ENCODE measurements at places on chromosomes 4 and X.

DNA sequence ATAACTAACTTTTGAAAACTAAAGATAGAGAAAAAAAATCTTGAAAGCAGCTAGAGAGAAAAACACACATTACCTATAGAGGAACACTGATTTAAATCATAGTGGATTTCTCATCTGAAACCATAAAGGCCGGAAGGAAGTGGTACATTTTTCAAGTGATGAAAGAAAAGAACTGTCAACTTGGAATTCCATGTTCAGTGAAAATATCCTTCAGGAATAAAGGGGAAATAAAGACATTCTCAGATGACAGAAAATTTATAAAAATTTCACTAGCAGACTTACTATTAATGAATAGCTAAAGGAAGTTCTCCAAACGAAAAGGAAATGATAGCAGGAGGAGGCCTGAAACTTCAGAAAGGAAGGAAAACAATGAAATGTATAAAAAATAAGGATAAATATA, 7.6 kb upstream of the JADE3 start:
- peak; percentile 32 for DNase-seq

- DNase-seq, result no peak
Observed at GRCh38 chr4:32884198-32884597, 2164.0 kb downstream of the PCDH7 start.

GRCh38 chr4:145882604-145883003, 56.0 kb downstream of the ZNF827 start:
- no peak for DNase-seq

- no peak for DNase-seq
Observed at GRCh38 chr4:3220476-3221183, 28.3 kb upstream of the MSANTD1 start.

DNA sequence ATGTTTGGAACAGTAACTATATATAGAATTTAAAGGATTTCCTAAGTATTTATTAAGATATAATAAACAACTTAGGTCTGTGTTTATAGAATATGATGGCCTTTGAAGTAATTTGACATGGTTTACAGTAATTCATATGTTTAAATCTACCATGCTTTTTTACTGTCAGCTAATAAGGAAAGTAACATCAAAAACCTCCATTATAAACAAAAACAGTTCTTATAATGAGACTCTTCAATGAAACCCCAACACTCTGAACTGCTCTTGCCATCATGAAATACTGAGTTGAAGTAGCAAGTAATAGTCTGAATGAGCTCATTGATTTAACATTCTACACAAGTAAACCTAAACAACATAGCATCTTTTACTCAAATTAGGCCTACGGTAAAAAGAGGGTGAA, 1236.5 kb downstream of the FSTL5 start:
- no peak for DNase-seq

- no peak for DNase-seq
Observed at GRCh38 chrX:10794203-10794630, 173.8 kb upstream of the MID1 start.

GRCh38 chrX:6803607-6804006, 268.7 kb upstream of the VCX3A start:
- DNase-seq, result no peak

DNA sequence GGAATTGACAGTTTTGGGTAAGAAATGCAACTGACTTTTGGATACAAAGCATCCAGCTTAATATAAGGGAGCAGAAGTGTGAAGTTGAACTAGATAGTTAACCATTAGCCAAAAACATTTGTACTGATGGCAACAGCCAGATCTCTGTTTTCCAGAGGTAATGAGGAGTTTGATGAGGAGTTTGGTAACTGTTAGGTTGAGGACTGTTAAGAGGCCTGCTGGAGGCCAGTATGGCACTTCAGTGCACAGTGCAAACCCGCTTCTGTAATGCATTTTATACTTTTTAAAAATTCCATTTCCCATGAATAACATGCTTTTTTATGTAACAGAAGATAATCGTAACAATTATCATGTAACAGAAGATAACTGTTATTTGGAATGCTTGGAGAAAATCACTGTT, 30.0 kb downstream of the CDKL5 start:
- DNase-seq, result no peak

DNA sequence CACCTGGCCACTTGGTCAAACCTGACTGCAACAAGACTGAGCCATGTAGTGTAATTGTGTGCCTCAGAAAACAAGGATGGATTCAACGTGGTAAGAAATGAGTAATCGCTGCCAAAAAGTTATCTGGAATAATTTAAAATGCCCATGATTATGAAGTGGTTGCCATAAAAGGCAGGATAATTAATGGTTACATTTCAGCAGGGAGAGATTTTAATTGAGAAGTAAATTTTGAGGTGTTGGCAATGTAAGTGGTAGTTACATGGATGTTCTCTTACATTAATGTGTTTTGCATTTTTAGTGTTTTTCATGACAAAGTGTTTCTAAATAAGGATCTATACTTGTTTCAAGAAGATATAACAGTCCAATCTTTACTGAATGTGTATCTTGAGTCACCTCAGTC, 15.7 kb downstream of the HAUS3 start:
- no peak for DNase-seq

DNA sequence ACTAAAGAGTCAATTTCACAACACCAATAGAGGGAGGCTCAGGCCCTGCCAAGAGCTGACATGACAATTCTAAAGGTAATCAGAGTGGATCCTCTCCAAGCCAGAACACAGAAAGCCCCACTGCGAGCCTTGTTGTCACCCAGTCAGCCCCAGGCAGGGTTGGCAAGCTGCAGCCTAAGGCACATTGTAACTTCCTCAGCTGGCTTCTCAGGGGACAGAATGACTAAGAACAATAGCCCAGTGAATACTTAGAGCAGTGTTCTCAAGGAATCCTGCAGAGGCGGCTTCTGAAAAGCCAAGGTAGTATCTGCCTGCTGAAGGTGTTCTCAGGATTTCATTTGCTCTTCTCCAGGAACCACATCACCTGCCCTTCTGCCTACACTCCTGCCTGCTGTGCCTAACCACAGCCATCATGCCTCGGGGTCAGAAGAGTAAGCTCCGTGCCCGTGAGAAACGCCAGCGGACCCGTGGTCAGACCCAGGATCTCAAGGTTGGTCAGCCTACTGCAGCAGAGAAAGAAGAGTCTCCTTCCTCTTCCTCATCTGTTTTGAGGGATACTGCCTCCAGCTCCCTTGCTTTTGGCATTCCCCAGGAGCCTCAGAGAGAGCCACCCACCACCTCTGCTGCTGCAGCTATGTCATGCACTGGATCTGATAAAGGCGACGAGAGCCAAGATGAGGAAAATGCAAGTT, at the start of gene MAGEB4:
MAGEB4 (plus strand) TSS at position 277 of the 692 bp plus-strand sequence; CDS start at position 413, 136 bp downstream.
- DNase-seq, result no peak

GRCh38 chrX:118350221-118350620, 4.3 kb downstream of the WDR44 start:
- DNase-seq, result no peak

Measured in pulmonary artery endothelial cell (primary cell).